ENCODE measurements at places on chromosomes 7 and 10.

- no peak for DNase-seq
Observed at GRCh38 chr10:12031404-12031803, 11.2 kb downstream of the UPF2 start.

GRCh38 chr7:113824117-113824823 lies 94.5 kb downstream of the PPP1R3A start:
- DNase-seq, result no peak

GRCh38 chr7:157984423-157985163 lies 603.0 kb downstream of the PTPRN2 start:
- no peak for DNase-seq

GRCh38 chr10:66837335-66837734 lies 88.5 kb upstream of the LRRTM3 start:
- DNase-seq, result no peak

DNA sequence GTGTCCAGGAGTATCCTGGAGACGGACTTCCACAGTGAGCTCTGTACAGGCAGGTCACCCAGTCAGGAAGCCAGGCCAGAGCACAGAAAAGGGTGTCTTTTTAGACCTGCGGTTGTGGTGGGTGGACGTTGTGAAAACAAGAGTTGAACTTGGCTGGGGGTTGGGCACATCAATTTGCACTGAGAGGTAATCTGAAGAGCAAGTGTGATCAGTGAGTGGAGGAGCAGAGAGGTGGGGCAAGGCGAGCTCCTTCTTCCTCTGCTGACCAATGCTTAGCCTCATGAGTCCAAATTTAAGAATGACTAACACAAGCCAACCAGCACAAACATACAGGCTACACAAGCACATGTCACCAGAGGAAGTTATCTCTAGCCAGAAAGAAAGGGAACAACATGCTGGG lies 310.8 kb downstream of the TCERG1L start:
- DNase-seq, result no peak

GRCh38 chr7:129006636-129007414 lies 48.1 kb downstream of the TNPO3 start:
- DNase-seq, result no peak

GRCh38 chr7:76129366-76129765 lies 72.3 kb upstream of the SRRM3 start:
- DNase-seq, result no peak

DNA sequence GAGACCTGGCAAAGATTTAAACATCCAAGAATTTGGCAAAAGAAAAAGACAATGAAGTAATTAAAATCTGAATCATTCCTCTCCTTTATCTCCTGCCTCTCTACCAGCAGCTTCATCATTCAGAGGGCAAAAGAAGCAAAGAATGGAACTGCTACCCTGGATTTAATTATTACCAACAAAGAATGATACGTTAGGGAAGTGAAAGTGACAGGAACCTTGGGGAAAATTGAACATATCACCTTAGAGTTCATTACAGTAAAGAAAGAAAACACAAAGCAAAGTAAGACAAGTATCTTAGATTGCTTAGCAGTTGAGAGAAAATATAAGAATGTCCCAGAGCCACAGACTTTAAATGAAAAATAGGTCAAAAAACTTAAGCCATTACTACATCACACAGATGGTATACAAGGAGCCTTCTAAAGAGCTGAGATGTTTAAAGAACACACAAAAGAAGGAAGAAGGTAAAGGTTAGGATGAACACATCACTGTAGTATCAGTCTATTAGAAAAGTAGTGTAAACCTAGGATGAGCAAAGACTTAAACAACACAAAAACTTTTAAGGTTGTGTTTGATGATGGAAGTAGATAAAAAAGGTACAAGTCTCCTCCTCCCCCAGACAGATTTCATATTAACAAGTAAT lies 17.5 kb downstream of the CTNNA3 start:
- DNase-seq, result no peak

DNA sequence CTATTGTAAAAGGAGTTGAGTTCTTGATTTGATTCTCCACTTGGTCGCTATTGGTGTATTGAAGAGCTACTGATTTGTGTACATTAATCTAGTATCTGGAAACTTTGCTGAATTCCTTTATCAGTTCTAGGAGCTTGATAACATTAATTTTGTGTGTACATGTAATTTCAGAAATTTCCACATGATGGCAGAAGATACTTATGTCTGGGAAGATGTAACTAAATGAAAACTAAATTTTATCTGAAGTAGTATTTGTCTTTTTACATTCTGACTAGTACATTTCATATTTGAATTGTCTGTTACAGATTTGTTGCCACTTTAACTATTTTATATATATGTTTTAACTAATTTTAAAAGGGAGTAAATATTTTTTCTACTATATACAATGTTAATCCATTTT lies 27.6 kb downstream of the SDHAF3 start:
- no peak for DNase-seq

DNA sequence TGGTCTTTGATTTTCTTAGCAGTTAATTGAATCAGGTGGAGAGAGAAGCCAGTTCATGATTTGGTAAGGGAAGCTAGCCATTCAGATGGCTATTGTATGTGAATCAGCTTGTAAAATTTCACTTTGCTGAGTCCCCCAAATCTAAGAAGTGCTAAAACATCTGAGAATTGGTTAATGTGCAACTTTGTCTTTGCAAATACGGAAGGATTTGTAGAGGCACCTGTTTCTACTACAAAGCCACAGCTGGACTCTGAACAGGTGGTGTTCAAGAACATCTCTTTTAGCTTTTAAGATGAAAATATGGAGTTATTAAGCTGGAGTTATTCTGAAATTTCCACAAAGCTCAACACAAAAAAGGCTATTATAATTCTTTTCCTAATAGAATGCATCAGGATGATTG lies 132.6 kb downstream of the VPS50 start:
- no peak for DNase-seq

GRCh38 chr7:148687555-148687954 lies 11.1 kb upstream of the CUL1 start:
- no peak for DNase-seq

- DNase-seq, result no peak
Observed at GRCh38 chr7:148261996-148262688, 328.4 kb upstream of the C7orf33 start.

DNA sequence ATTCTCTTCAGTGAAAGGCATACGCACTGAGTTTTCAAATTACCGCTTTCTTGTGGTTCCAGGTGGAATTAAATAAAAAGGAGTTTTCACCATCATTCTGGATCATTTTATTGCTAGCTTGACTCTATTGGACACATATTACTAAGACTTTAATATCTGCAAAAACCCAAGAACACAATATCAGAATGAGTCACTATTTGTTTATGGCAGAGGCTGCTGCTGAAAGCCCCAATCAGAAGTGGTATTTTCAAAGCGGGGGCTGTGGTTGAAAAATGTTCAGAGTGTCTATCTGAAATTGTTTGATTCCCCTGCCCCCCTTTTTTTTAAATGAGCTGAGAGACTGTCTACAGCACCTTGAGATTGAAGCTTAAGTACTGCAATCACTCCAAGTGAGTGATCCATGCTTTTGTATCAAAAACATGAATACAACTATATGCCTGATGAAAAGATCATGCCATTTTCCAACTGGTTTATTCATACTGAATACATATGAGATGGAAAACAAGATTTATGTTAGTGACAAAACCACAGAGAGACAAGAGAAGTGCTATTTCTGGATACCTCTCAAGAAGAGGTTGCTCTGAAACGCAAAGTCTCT lies 376.4 kb downstream of the HTR7 start:
- DNase-seq, result no peak

All from activated CD4-positive, alpha-beta T cell treated with anti-CD3 and anti-CD28 coated beads for 4 hours (primary cell).